Left forelimb (tissue), 1 donor: ENCODE measurements at places on chromosomes 4 and X.

- no peak for DNase-seq
Observed at GRCh38 chr4:82421796-82422560, 8.3 kb downstream of the HNRNPDL start.

DNA sequence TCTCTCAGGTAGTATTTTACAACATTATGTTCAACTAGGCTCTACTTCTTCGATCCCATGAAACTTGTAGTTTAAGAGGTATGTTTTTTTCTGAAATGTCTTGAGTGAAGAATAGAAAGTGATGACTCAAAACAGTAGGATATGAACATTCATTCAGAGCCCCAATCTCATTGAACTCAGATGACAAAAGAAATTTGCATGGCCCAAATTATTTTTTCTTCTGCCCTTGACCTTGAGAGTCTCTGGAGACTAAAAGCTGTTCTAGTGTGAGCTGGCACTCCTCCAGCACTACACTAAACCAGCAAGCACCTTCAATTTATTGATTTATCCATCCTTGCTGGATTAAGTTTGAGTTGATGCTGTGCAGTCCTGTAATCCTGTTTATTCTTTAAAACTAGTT, 4.0 kb downstream of the DCLK2 start:
- DNase-seq: no peak

DNA sequence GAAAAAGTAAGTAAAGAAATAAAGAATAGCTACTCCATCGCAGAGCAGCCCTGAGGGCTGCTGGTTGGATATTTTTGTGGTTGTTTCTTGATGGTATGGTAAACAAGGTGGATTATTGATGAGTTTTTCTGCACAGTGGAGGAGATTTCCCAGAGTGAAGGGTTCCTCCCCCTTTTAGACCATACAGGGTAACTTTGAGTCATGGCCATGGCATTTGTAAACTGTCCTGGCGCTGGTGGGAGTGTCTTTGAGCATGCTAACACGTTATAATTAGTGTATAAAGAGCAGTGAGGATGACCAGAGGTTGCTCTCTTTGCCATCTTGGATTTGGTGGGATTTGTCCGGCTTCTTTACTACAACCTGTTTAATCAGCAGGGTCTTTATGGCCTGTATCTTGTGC, 128.2 kb downstream of the ASMT start:
- DNase-seq: no peak

DNA sequence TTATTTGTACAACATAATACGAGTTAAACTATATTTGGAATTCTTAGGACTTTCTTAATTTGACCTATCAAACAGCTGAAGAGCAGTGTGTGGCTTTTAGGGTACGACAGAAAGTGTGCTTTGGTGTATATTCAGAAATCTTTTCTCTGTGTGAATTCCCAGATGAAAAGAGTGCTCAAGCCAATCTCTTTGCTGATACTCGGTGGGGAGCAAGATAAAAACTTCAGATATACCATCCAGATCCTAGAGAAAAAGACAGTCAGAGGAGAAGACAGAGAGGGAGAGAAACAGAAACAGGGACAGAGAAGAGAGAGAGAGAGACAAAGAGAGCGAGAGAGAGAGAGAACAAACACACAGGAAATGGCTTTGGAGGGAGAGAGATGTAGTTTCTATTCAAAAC, 658.3 kb upstream of the CPEB2 start:
- no peak for DNase-seq

GRCh38 chrX:47514533-47515235, 31.7 kb upstream of the ZNF41 start:
- no peak for DNase-seq

DNA sequence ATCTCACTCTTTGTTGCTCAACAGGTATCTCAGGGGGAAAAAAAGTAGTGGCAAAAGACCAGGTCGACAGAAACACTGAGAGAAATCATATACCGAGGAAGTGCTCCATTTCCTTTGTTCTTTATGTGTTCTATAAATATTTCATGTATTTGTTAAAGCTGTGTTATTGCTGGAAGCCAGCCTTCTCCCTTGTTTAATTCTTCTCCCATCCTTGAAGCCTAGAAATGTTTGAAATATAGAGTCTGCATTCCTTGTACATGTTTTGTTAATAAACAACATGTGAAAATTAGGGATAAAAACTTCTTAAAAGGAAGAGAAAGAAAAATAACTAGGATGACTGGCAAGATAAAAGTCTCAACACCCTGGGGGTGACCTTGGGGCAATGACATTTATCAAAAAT, 186.2 kb downstream of the ANKRD50 start:
- DNase-seq: no peak

DNA sequence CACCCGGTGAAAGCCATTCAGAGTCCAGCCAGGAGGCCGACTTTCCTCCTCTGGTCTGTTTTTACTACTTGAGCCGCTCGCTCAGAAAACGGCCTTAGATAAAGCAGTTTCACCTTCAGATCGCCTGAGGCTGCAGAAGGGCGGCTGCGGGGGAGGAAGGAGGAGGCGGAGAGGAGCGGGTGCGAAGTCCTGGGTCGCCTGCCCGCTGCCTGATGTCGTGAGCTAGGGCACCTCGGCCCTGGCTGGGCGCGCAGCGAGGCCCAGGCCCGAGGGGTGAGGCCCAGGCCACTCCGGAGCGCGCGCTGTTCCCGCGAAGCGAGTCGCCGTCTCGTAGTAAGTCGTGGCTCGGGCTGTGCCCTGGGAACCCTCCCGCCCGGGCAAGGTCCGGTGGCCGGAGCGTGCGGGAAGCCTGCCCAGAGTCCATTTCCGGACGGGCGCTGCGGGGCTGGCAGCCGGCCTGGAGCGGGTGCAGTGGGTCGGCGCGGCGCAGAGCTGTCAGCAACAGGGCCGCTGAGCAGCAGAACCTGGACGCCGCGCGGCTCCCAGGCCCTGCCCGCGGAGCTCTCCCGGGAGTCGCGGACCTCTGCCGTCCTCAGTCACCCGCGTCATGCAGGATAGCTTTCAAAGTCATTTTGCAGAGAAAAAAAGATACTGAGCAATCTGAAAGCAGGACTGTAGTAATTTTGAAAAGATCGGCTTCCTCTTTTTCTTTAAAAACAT, 18.6 kb downstream of the TRIM2 start:
- peak; percentile 81 for DNase-seq

- no peak for DNase-seq
Observed at GRCh38 chr4:62252728-62253127, 1052.6 kb downstream of the ADGRL3 start.

GRCh38 chr4:26284536-26284935, 36.3 kb upstream of the RBPJ start:
- no peak for DNase-seq

- DNase-seq: no peak
Observed at GRCh38 chr4:73721435-73721834, 18.9 kb upstream of the CXCL8 start.

- no peak for DNase-seq
Observed at GRCh38 chr4:145298885-145299284, 118.5 kb upstream of the OTUD4 start.

- DNase-seq: no peak
Observed at GRCh38 chr4:103197765-103198110, 405 bp downstream of the CENPE start.

- peak; percentile 75 for DNase-seq
Observed at GRCh38 chr4:168634276-168634802, 137.5 kb downstream of the PALLD start.

DNA sequence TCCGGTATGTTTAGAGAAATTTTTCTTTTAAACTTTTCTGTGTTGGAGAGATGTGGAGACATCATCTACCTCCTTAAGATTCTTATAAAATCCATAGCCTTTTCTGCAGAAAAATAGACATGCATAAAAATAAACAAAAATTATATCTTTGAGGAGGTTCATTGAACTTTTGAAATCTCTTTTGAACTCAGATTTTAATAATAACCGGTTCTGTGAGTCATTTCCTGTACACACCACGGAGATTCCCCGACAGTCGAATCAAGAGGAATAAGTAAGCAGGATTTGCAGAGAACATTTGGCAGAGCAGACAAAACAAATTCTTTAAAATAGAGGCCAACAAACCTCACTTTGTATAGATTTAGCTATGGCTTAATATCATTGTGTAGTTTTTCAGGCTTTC, 918.7 kb upstream of the POU3F4 start:
- no peak for DNase-seq

GRCh38 chr4:174512745-174513144, 9.5 kb downstream of the HPGD start:
- no peak for DNase-seq

- DNase-seq: no peak
Observed at GRCh38 chrX:115023139-115023538, 5.7 kb upstream of the IL13RA2 start.

- DNase-seq: peak; percentile 63
Observed at GRCh38 chr4:2290974-2291704, 29.2 kb upstream of the MXD4 start.

DNA sequence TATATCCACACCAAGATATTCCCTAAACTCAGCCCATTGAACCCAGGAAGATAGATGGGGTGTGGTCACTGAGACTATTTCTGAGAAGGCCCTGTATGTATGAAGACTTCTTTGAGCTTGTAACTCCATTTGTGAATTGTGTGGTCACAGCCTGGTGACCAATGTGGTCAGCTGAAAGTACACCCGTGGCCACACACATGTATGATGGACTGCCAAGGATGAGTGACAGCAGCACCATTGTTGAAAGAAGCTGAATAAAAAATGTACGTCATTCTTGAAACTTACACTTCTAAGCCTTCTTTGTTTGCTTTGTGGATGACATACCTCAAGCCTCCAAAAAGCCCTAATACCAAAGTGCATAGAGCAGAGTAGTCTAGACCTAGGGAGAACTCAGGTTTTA, 581.4 kb downstream of the RAB28 start:
- no peak for DNase-seq

DNA sequence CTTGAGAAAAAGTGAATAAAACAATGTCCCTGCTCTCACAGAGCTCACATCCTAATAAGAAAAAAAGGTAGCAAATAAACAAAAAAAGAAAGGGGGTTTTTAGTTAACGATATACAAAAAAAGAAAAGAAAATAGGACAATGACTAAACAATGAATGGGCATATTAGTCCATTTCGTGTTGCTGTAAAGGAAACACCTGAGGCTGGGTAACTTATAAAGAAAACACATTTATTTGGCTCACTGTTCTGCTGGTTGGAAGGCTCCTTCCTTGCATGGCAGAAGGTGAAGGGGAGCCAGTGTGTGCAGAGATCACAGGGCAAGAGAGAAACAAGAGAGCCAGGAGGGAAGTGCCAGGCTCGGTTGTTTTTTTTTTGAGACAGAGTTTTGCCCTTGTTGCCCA, 4.7 kb upstream of the KLF3 start:
- DNase-seq: no peak

- no peak for DNase-seq
Observed at GRCh38 chr4:41174444-41174843, 39.9 kb downstream of the APBB2 start.

- no peak for DNase-seq
Observed at GRCh38 chrX:140229191-140229590, 263.9 kb upstream of the CXorf66 start.

DNA sequence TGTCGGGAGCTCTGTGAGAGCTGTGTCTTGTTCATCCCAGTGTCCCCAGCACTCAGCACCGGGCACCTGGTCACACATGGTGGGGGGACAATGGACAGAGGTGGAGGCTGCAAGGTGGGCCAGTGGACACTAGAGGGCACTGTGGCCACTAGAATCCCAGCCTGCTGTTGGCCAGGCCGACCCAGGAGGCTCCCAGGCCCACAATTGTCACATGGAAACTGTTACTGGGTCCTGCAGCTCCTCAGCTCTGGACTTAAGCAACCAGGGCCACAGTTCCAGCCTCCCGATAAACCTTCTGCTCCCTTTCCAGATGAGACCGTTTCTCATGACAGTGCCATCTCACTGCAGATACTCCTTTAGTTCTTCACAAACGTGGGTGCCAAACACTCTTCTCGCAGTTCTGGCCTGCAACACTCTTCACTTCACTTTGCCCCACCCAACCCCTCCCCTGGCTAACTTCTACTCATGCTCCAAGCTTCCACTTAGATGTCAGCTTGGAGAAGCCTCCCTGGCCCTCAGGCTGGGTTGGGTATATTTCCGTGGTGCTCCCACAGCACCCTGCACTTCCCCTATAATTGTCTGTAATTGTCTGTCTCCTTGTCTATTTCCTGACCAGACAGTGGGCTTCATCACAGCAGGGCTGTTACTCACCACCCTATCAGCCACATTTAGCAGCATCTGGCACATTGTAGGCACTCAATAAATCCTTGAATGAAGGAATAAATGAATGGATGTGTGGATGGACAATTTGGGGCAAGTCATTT, 3.5 kb upstream of the IQSEC2 start:
- no peak for DNase-seq

- DNase-seq: no peak
Observed at GRCh38 chr4:88022289-88022688, 14.9 kb downstream of the PKD2 start.

DNA sequence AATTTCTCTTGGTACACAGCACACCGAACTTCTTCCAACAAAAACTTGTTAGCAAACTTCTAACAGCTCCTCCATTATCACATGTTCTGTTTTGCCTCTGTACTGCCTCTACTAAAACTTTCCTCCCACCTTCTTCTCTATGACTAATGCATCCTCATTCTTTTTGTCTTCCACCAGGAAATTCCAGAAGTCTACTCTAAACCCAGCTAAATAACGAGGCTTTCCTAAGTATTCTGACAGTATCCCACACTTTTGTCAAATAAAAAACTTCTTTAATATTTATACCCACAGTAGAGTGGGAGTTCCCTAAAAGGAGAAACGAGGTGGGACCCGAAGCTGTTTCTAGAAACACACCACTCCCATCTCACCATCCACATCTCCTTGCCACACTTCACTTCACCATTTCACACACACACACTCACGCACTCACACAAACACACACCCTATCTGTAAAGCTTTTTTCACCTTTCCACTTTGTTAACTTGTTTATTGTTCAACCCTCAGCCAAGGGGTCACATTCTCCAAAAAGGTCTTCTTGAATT, 280.3 kb downstream of the ARAP2 start:
- DNase-seq: no peak

DNA sequence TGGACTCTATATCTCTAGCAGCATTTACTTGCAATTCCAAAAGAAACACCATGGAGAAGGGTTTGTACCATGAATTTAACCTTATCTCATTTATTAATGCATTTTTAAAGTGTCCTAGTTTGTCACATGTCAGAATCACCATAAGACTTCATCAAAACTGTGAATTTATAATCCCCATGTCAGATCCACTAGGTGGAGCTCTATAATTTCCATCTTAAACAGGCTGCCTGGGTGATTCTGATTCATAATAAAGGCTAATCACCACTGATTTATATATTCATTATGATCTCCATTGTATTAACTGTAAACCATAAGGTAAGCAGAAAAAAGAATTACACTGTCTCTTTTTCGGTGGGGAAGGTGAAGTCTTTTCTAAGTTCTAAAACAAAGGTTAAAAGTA, 4.0 kb downstream of the TCEAL2 start:
- DNase-seq: no peak

DNA sequence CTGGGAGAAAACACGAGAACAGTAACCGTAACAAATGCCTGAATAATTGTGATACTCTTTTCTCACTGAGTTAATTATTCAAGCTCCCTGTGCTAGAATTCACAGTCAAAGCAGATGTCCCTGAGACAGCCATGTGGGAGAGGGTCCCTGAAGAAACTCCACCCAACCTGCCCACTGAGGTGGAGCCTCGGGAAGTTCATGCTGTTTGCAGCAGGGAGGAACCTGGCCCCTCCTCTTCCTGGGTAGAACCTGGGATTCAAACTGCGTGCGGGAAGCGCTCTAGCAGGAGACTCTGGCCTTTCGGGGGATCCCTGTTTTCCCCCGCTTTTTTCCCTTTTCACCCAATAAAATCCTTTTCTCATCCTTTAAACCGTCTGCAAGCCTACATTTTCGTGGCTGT, 20.2 kb upstream of the RHOH start:
- DNase-seq: no peak
